ENCODE measurements at places on chromosomes 13 and 19. TPM values are rescaled to one million over a fixed set of nuclear protein-coding genes. Genes with fewer than 3 reads are reported as not detected.

The PTH2 gene
- not detected for polyA plus RNA-seq

GRCh38 chr13:107373551-107373950 is 805.6 kb upstream of the ARGLU1 start:
- DNase-seq, result peak; percentile 62

DNA sequence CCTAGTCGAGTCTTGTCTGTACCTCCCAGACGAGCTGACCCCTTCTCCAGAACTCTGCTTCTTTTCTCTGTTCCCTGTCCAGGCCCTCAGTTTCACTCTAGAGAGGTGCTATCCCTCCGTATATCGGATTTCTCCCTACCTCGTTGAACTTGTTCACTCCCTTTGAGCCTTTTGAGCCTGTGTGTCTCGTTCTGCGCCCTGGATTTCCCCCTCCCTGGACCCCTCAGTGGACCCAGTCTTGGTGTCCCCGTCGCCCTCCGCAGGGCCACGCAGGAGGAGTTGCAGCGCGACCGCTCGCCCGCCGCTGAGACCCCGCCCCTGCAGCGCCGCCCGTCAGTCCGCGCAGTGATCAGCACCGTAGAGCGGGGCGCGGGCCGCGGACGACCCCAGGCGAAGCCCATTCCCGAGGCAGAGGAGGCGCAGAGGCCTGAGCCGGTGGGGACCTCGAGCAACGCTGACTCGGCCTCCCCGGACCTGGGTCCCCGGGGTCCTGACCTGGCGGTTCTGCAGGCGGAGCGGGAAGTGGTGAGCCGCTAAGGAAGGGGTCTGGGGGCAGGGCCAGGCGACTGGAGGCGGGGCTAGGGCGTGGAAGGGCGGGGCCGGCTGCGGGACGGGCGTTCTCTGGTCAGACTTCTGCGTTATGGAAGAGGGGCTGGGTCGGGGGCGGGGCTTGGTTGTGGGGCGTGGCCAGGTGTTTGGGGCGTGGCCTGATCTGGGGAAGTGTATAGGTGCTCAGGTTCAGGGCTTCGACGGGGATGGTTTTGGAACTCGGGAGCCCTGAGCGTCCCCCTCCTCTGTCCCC is 5.5 kb downstream of the EPS8L1 start:
- peak; percentile 68 for DNase-seq

DNA sequence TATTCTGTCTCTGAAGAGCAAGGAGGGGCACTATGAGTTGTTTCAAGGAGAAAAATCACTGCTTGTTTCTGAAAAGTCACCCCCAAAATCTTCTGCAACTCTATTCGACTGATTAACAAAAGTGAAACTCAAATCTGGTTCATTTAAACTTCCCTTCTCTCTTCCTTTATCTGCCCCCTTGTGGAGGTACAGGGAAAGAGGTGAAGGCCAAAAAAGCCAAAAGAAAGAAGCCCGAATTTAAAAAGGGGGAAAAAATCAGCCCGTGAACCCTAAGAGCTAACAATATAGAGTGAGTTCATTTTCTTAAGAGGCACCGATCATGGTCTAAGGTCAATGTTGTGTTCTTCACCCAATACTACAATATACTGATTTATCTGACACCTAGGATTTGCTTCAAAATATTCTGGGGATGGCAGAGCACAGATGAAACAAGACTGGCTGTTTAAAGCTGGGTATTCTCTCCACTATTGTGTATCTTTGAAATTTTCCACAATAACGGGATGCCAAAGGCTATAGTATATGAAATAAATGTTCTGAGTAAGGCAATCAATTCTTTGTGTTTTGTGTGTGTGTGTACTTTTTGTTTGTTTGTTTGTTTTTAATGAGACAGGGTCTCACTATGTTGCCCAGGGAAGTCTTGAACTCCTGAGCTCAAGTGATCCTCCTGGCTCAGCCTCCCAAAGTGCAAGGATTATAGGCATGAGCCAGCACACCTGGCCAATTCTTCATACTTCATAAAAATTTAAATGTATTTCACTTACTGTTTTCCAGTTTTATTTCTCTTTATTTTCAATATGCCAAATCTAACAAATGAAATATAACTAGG is 55.0 kb upstream of the EEF1AKMT1 start:
- DNase-seq, result peak; percentile 50

GRCh38 chr13:89061821-89062220 is 1390.7 kb downstream of the SLITRK5 start:
- no peak for DNase-seq

DNA sequence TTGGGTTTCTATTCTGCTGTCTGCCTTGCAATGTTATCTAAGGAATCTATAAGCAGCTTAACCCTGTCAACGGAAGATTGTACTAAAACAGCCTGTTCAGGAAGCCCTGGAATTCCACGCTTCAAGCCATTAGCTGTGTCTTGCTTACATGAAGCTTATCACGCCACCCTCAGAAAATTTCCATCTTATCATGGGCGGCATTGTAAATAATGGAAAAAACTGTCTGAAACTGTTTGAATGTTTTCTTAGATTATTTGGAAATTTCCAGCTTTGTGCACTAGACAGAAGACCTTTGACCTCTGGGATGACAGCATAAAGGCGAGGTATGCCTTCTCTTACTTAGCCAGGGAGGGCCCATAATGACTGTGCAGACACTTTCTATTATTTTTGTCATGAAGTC is 319.7 kb downstream of the KCNRG start:
- DNase-seq, result no peak

DNA sequence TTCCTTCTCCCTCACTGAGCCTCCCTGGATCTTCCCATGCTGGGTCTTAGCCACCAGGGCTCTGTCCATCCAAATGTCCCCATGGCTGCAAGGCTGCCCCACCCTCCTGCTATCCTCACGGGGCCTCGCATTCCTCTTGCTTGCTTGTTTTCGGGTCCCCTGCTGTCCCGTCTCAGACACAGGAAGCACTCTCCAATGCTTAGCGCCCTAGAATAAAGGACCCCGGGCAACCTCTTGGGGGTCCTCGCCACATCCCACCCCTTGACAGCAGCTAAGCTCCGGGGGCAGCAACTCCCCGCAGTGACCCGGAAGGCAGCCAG is 23.7 kb downstream of the SH3GL1 start:
- no peak for DNase-seq

DNA sequence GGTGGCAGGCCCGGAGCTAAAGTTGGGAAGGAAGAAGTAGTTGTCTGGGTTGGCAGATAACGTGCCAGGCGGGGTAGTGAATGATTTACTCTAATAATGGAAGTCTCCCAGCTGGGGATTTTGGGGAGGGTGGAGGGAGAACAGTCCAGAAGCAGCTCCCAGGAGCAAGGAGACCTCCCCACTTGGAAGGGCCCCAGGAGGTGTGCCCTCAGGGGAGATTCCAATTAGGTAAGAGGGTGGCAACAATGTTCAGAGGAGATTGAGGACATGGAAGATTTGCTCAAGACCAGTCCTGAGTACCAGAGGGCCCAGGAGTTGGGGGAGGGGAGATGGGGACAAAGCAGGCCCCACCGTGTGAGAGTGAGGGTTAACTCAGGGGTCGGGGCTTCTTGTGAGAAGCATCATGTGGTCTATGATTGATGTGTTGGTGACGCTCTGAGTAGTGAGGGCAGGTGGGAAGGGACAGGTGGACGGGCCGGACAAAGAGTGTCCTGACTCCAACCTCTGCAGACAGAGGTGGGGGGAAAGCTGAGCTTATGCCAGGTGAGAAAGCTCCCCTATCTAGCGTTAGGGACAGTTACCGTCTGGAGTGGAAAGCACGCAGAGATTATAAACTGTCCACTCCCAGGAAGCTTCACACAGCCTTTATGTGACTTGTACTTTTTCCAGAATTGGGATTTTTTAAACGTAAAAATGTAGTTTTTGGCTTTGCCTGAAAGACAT is 3.5 kb downstream of the SPINT2 start:
- DNase-seq, result no peak

The YJEFN3 gene
- 18.9 TPM for polyA plus RNA-seq

DNA sequence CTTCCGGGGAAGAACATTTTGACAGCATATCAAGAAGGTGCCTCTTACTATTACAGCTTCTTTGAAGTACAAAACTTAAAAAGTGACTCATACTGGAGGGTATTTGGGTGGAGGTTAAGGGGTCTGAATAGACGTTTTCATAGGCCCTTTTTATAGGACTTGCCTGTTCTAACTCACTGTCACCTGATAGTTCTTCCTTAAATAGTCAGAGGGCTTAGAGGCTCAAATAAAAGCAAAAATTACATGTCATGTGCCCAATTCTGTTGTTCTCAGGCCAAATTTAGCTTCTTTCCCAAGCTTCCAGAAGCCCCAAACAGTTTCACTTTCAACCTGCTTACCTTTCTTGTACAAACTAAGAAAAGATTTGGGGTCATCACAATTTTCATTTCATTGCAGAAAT is 16.1 kb upstream of the SLC46A3 start:
- no peak for DNase-seq

The LSM7 gene
- polyA plus RNA-seq, result 292 TPM

- no peak for DNase-seq
These were observed 9.9 kb downstream of the PCDH8 start for GRCh38 chr13:52838433-52839107.

DNA sequence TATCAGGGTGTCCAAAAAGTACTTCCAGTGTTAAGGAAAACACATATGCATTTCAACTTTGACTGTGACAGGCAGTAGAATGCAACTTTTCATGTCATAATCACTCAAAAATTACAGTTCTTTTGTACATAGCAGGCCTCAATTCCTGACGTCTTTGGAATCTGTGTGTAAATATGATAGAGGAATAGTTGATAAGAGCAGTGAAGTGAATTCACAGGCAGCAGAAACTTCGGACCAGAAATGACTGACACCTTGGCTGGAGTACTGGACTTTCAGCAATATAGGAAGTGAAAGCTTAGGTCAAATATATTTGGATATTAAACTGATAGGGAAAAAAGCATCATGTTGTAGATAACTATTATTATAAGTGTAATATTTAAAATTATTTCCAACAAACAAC is 1741.2 kb upstream of the PCDH20 start:
- DNase-seq, result no peak

The ZNF649 gene
- 4.9 TPM for polyA plus RNA-seq

The C19orf44 gene
- 3.2 TPM for polyA plus RNA-seq

GRCh38 chr13:111051041-111051725 is 63.9 kb upstream of the ARHGEF7 start:
- DNase-seq, result no peak

GRCh38 chr13:22092791-22093560 is 422.1 kb downstream of the FGF9 start:
- no peak for DNase-seq

The APLP1 gene
- polyA plus RNA-seq, result 1,677 TPM

The PLVAP gene
- 35.9 TPM for polyA plus RNA-seq

DNA sequence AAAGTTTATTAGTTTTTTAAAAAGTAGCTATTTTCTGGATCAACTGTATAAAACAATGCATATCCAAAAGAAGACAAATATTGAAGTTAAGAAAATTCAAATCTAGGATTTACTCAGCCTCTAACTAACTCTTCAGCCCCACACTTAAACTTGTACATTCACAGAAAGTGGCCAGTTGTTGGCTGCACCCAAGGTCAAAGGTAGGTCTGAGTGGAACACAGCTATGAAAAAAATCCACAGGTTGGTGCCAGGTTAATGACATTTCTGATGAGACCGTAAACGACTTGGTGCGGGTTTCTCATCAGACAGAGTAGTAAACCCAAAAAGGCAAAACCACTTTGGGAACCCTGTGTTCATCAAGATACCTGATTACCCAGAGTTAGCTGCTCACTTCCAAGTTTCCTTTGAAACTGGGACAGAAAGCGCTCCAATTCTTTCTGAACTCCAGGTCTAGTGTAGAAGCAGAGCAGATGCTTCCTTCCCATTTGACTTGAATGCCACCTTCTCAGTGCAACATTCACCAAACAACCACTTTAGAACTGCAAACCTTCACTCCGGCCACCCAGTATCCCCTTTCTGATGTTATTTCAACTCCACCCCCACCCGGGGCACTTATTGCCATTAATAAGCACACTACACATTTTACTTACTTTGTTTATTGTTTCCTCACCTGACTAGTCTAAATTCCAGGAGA is 208.3 kb upstream of the STARD13 start:
- DNase-seq, result no peak

GRCh38 chr13:111634410-111634809 is 314.0 kb downstream of the TEX29 start:
- DNase-seq, result no peak

The SOX1 gene
- 98.5 TPM for polyA plus RNA-seq

GRCh38 chr13:43377973-43378372 is 354.6 kb downstream of the DNAJC15 start:
- DNase-seq, result no peak

GRCh38 chr13:113495494-113496210 is 5.1 kb upstream of the DCUN1D2 start:
- no peak for DNase-seq

DNA sequence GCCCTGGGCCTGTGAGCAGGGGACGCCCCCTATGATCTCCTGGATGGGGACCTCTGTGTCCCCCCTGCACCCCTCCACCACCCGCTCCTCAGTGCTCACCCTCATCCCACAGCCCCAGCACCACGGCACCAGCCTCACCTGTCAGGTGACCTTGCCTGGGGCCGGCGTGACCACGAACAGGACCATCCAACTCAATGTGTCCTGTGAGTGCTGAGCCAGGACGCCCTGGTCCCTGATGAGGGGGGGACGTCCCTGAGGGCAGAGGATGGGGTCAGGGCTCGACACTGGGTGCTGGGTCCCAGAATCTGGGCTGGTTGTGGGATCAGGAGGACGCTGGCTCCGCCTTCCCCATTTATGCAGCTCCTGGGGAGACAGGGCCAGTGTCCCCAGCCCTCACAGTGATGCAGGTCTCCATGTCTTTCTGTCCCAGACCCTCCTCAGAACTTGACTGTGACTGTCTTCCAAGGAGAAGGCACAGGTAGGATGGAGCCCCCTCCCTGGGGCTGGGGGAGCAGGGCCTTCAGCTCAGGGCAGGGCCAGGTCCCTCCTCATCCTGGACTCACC is 2.5 kb downstream of the SIGLEC7 start:
- no peak for DNase-seq

The MRPL57 gene
- polyA plus RNA-seq, result 21.6 TPM

DNA sequence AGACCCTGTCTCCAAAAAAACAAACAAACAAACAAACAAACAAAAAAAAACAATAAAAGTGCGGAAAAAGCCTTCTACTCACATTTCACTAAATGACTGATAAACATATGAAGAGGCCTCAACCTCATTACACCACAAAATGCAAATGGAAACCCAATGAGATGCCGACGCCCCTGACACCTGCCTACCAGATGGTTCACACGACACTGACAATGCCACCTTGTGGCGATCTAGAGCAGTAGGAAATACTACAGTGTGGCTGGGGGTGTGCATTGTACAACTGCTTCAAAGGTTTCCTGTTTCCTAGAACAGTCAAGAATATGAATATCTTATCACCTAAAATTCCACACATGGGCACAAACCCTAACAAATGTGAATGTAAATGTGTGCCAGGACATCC is 14.0 kb downstream of the SCGB2B2 start:
- peak; percentile 11 for DNase-seq

The ZNF547 gene
- polyA plus RNA-seq, result 1.2 TPM

DNA sequence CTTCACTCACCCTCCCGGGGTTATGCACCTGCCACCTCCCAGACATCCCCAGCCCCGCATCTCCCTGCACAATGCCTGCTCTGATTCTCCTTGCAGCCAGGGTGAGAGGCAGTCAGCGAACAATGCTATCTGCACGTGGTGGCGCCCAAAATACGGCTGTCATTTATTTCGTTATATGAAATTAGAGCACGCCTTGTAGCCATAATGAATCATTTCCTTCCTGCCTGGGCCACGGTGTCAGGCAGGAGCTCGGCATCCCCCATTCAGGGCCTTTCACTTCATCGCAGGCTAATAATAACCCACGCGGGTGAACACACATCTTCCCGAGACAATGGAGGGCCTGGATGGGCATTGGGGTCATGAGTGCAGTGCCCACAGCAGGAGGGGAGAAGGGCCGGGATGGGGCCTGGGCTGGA is 143.8 kb upstream of the ZNF507 start:
- DNase-seq, result no peak
